ENCODE measurements at places on chromosomes 13 and 19. TPM values are rescaled to one million over a fixed set of nuclear protein-coding genes. Genes with fewer than 3 reads are reported as not detected.

DNA sequence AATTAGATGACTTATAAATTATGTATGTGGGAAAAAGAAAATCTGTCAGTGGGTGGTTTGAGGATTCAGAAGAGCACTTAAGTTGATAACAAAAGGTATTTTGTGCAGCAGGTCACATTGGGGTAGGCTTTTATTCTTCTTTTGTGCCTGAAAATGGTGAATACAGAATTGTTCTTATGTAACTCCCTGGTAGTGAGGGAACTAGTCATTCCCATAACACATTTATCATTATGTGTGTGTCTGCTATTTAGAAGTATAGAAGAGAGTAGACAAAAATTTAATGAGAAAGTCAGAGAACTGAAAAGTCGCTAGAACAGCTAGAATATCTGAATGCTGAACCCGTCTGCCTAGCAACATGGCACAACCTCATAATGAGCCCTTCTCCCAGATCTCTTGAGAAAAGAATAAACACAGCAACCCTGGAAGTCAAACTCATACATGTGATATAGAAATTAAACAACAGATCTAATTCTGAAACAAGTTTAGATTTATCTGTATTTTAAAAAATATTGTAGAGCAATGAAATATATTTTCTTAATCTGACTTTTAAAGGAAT lies 111.8 kb upstream of the EDNRB start:
- H3K4me3 ChIP-seq, result no peak overlapping the region
- no peak for DNase-seq
- no peaks in the 10 kb centered on the region for H3K27me3 ChIP-seq
- no peaks in the 10 kb centered on the region for H3K4me1 ChIP-seq
- no peak overlapping the region for H3K27ac ChIP-seq
- H3K36me3 ChIP-seq, result no peaks in the 10 kb centered on the region

GRCh38 chr19:12481781-12482508 lies 2.7 kb downstream of the ZNF709 start:
- H3K36me3 ChIP-seq, result no peaks in the 10 kb centered on the region
- no peaks in the 10 kb centered on the region for H3K27me3 ChIP-seq
- H3K4me1 ChIP-seq, result no peaks in the 10 kb centered on the region
- no peak overlapping the region for H3K27ac ChIP-seq
- no peak for DNase-seq
- H3K4me3 ChIP-seq, result no peak overlapping the region

DNA sequence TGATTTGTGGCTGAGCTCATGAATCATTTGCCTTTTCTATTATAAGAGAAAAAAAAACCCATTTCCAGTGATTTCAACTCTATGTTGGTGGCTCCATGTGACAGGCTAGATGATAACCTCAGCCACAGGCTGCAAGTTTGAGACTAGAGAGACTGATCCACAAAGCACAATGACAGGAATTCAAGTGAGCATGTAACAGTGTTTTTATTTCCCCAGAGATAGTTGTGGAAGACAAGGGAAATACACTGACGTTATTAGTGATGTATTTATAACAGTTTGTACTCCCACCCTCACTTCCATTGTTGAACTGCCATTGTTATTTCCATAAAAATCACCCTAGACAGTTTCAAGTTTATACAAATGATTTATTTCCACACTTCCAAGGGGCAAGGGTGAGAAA lies 27.9 kb upstream of the EDNRB start:
- H3K27me3 ChIP-seq, result no peaks in the 10 kb centered on the region
- no peak for DNase-seq
- H3K36me3 ChIP-seq, result no peaks in the 10 kb centered on the region
- H3K27ac ChIP-seq, result no peak overlapping the region
- H3K4me1 ChIP-seq, result no peaks in the 10 kb centered on the region

DNA sequence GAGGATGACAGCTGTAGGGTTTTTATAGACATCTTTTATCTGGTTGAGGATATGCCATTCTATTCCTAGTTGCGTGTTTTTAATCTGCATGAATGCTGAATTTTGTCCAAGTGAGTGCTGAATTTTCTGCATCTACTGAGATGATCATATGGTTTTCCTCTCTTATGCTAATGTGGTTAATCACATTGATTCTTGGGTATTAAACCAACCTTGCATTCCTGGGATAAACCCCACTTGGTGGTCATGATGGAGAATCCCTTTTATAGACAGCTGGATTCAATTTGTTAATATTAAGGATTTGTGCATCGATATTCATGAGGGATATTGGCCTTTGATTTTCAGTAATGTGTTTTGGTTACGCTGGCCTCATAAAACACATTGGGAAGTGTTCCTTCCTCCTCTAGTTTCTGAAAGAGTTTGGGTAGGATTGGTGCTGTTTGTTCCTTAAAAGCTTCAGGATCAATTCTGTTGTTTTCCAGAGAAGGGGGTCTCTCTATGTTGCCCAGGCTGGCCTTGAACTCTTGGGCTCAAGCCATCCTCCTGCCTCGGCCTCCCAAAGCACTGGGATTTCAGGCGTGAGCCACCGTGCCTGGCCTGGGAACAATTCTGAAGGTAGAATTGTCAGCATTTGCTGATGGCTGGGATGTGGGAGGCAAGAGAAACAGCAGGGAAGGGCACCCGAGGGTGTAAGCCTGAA lies 7.3 kb upstream of the LINGO3 start:
- DNase-seq, result no peak
- no peak overlapping the region for H3K4me3 ChIP-seq
- no peak overlapping the region for H3K27ac ChIP-seq
- no peaks in the 10 kb centered on the region for H3K4me1 ChIP-seq

Gene ZSWIM4
- 2.3 TPM for total RNA-seq

Gene ATP4A
- not detected for total RNA-seq
